ENCODE measurements at places on chromosomes 11 and 22.

- DNase-seq, result no peak
Observed at GRCh38 chr11:107847184-107847583, 11.4 kb downstream of the SLC35F2 start.

GRCh38 chr22:50688448-50688847 lies 15.8 kb downstream of the SHANK3 start:
- no peak for DNase-seq

GRCh38 chr11:123799438-123799837 lies 6.7 kb downstream of the OR6M1 start:
- DNase-seq, result no peak

GRCh38 chr11:1163321-1163910 lies 5.7 kb downstream of the MUC5AC start:
- no peak for DNase-seq

- no peak for DNase-seq
Observed at GRCh38 chr22:21762712-21763581, 27.4 kb upstream of the YPEL1 start.

- no peak for DNase-seq
Observed at GRCh38 chr22:49302530-49302929, 525.1 kb downstream of the BRD1 start.

DNA sequence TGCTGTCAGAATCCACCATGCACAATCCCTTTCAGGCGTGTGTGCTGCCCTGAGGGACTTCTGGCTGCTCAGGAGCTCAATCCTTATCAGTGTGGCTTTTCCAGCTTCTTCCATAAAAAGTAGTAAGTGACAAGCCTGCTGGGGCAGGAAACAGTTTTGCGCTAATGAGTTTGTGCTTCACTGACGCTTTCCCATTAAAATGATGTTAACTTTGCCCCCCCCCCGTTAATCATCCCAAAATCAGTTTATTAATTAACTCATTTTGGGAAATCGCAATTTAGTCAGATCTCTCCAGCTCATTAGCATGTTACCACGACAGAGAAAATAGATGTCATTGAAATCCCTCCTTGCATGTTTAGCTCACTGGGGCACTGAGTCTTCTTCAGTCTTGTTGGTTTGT lies 186.5 kb upstream of the TENM4 start:
- no peak for DNase-seq

GRCh38 chr11:121328967-121329679 lies 36.6 kb downstream of the SC5D start:
- DNase-seq, result no peak

Measured in AG09309 (cell line).